ENCODE measurements at places on chromosomes 6 and 20.

DNA sequence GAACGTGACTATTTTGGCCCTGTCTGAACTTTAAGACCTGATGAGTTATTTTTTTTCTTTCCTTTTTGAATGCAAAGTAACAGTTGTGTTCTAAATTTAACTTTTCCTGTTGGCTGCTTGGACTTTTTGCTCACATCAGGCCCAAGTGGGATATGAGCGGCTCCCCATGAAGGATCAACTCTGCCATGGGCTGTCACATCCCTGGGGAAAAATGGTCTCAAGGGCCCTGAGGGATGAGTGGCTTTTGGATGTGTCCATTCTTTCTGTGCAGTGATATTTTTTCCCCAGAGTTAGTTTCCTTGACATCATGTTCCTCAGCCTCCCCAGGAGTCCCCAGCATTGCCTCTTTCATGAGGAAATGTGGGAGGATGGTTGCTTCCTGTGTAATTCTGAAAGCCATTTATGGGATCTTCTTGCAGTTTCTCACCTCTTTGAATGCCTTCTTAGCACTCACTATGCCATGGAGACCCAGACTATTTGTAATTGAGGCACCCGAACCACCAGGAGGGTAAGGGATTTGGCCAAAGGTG lies 92.5 kb downstream of the SLC24A3 start:
- DNase-seq = no peak

GRCh38 chr20:19756761-19757486 lies 1.1 kb upstream of the RIN2 start:
- DNase-seq = no peak

- DNase-seq = no peak
Observed at GRCh38 chr6:42411406-42411805, 40.3 kb downstream of the TRERF1 start.

DNA sequence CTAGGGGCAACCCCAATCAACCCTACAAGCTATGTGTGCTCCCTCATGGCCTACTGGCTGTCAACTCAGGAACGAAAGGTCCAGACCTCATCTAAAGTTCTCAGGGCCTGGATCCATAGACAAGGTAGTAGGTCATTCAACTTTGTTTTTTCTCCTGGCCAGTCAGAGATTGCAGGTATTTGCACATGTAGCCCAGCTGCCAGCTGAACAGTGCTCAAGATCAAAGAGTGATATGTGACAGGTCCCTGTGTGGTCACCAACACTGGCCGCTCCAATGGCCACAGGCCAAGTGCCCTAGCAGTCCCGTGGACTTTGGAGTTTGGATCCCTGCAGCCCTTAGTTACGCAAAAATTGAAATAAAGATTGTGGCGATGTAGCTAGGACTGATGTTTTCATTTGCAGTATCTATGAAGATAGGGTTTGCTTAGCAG lies 60.6 kb upstream of the ATXN1 start:
- no peak for DNase-seq

DNA sequence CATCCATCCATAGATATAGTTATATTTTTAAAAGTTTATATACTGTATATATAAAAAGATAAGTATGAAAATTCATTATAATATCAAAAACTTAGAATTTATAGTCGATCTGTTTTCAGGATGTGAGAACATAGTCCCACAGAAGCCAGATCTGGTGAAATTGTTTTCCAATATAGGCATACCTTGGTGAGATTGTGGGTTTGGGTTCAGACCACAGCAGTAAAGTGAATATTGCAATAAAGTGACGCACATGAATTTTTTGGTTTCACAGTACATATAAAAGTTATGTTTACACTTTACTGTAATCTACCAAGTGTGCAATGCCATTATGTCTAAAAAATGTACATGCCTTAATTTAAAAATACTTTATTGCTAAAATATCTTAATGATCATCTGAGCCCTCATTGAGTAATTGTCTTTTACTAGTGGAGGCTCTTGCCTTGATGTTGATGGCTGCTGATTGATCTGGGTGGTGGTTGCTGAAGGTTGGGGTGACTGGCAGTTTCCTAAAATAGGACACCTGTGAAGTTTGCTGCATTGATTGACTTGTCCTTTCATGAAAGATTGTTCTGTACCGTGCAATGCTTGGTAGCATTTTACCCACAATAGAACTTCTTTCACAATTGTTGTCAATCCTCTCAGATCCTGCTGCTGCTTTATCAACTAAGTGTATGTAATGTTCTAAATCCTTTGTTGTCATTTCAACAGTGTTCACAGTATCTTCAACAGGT lies 29.8 kb downstream of the AIG1 start:
- DNase-seq = no peak

All from thoracic aorta (tissue), 2 donors.